ENCODE measurements at places on chromosomes 16 and 17.

GRCh38 chr16:50161950-50162349, 8.8 kb downstream of the TENT4B start:
- DNase-seq, result no peak

DNA sequence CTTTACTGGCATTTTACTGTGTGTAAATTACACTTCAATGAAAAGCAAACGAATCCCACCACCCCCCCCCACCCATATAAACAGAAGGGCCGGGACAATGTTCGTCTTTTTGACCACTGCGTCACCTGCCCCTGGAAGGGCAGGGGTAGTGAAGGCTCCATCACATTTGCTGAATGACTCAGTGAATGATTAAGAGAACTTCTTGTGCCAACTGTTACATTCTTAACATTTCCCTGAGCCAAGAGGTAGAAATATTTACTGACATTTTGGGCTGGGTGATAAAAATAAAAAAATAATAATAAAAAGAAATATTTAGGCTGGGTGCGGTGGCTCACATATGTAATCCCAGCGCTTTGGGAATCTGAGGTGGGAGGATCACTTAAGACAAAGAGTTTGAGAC, 24.1 kb downstream of the C16orf96 start:
- DNase-seq, result no peak

DNA sequence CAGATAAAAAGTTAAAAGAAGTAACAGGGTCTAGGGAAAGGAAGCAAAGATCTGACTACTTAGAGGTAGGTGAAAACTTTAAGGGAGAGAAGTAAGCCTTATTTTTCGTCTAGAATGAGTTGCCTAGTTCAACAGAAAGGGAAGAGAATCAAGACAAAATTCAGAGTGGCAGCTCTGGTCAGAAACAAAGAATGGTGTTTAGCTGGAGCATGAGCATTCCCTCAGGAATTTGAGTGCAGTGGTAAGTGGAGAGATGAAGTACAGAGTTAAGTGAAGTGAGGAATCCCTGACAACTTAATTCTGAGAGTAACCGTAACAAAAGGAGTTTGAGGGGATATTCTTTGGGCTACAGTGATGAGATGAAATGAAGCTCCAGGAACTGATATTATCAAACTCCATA, 11.5 kb downstream of the SMG6 start:
- DNase-seq, result no peak

DNA sequence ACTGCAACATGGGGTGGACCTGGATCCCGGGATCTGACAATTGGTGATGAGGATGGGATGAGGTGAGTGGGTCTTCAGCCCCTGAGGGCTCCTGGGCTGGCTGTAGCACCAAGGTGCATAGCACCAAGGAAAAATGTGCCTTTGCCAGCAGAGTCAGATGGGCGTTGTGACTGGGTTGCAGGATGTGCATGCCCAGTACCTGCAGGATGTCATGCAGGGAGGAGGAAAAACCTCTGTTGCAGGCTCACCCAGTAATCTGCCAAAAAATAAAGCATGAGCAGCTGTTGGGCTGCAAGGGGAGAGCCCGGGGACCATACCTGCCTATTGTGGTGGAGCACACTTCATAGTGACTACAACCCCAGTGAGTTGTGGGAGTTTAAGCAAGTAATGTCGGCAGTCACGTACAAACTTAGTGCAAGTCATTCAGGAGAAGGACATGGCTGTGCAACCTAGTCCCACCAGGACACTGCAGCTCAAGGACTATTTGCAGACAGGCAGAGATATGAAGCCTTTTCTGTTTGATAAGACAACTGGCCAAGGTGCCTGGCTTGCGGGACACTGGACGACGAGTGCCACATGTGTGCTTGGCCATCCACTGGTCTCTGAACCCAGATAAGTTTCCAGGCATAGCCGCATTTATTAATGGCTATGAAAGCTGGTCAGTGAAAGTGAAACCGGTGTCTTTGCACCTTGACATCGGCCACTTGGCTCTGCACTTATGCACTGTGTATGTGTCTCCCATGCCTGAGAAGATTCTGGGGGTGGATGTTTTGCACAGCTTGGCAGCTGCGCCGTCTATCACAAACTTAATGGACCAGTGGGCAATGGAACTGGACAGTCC, 499.8 kb downstream of the KCNJ2 start:
- no peak for DNase-seq
